Foreskin keratinocyte (primary cell): ENCODE measurements at places on chromosomes 16 and 17. TPM values are rescaled to one million over a fixed set of nuclear protein-coding genes. Genes with fewer than 3 reads are reported as not detected.
A peak's percentile ranks its signal among the peaks of the same experiment; 100 is the strongest.

DNA sequence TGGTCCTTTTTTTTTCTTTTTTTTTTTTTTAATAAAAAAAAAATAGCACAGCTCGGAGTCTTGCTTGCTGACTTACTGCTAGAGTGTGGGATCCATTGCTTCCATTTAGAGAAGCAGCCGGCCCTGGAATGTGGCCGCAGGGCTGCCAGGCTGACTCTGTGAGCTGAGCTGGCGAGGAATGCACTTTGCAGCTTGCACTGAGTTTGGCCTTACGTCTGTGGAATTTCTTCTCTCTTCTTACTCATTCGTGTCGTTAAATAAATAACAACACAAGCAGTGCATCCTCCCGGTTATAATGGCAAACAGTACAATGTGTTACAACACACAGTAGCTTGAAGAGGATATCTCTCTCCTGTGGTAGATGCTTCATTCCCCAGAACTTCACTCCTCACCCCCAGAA is 69.2 kb downstream of the PRKCB start:
- DNase-seq: peak; percentile 37

OR2C1 gene
- polyA plus RNA-seq: 0.06 TPM in 1 of 2 replicates, not detected in the other

FBXO39 gene
- polyA plus RNA-seq: 0.23 and 0.25 TPM in 2 replicates

PDILT gene
- not detected in 2 replicates for polyA plus RNA-seq

HOXB6 gene
- not detected in 2 replicates for polyA plus RNA-seq
